ENCODE measurements at places on chromosomes 7 and 10.
A peak's percentile ranks its signal among the peaks of the same experiment; 100 is the strongest.

DNA sequence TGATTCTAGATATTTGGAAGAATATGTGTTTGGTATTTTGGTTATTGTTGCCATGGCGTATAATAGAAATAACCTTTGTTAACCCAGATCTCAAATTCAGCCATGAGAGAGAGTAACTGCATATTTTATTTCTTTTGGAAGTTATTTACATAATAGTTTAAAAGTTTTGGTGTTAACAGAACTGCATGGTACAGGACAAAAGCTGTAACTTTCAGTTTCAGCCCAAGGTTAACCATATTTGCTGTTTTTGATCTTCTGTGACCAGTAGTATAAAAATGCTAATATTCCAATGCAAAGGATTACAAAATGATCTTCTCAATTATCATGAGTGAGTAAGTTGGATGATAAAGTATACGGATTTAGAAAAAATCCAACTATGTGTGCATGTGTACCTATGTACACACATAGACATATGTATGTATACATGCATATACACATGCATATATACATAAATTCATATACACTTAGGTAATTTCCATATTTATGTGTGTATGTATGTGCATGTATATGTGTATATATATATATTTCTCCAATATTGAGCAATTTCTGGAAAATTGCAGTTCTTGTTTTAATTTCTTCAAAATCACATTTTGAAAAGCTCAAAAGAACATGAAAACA, 38.0 kb upstream of the PIP4K2A start:
- DNase-seq: no peak

DNA sequence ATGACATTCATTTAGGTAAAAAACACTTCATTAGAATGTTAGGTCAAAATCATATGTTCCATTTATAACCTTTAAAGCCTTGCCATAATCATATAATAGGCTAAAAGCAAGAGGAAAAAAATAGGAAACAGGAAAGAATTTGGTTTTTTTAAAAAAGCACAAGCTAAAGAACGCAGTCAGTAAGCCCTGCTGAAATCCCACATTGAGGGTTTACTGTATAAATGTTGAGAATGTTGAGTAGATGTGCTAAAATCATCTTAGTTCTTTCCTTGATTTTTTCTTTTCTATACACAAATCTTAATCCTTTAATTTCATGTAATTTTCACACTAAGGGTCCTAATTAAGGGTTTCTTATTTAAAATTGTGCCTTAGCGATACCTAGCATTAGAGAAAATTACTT, 133.0 kb downstream of the TSPAN12 start:
- DNase-seq: no peak

- DNase-seq: no peak
Measured at GRCh38 chr7:24827027-24827426, 69.8 kb upstream of the GSDME start.

GRCh38 chr10:50390302-50390701, 139.0 kb upstream of the ASAH2 start:
- no peak for DNase-seq

GRCh38 chr7:143049362-143049761, 2.8 kb upstream of the OR6V1 start:
- DNase-seq: no peak

- no peak for DNase-seq
Measured at GRCh38 chr7:133165529-133165928, 83.6 kb upstream of the CHCHD3 start.

- DNase-seq: no peak
Measured at GRCh38 chr10:132834891-132835847, 49.2 kb upstream of the NKX6-2 start.

- peak; percentile 62 for DNase-seq
Measured at GRCh38 chr10:119263951-119264617, 56.7 kb downstream of the GRK5 start.

- no peak for DNase-seq
Measured at GRCh38 chr10:62341419-62341818, 32.8 kb upstream of the ZNF365 start.

DNA sequence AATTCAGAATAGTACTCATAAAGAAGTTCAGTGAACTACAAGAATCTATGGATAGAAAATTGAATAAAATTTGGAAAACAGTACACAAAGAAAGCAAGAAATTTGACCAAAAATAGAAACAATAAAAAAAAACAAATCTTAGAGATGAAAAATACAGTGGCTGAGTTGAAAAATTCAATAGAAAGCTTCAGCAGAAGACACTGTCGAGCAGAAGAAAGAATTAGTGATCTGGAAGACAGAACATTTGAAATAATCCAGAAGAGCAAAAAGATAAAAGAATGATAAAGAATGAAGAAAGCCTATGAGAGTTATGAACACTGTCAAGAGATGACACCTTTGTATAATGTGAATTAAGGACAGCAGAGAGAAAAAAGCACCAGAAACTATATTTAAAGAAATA, 480.6 kb downstream of the SDK1 start:
- no peak for DNase-seq

DNA sequence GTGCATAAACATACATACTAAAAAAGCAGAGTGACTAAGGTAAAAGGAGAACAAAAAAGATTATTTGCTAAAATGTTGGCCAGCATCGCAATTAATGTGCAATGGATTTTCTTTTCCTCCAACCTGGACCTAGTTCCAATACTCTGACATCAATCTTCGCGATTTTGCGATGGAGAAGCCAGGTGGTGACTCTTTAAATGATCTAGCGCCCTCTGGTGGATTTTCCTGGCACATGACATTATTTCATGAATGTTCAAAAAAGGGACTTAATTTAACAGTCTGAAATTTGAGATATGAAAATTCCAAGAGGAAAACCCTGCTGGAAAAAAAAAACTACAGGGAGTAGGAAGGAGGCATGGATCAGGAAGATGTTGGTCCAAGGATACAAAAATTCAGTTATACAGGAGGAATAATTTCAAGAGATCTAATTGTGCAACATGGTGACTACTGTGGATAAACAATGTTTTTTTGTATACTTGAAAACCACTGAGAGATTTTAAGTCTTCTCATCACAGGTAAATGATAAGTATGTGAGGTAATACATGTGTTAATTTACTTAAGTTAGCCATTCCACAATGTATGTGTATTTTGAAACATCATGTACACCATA, 4.3 kb upstream of the KCNMA1 start:
- DNase-seq: peak; percentile 84

- no peak for DNase-seq
Measured at GRCh38 chr7:46975493-46975892, 606.4 kb downstream of the TNS3 start.

- no peak for DNase-seq
Measured at GRCh38 chr10:89256340-89256739, 4.8 kb upstream of the LIPA start.

DNA sequence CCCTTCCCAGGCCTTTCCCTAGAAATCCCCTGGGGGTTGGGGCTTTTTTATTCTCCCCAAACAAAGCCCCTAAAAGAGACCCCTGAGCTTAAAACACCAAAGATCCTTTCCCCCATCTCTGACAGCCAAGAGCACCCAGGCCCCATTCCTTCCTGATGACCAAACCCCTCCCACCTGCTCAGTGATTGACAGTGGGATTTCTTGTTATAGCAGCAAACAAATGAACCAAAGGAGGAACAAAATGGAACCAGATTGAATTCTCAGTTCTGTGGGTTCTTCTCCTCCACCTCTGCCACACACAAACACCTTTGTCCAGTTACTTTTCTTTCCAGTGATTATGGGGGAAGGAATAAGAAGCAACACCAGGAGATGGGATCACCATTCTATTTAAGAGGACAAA, 21.5 kb upstream of the CDHR3 start:
- no peak for DNase-seq

- no peak for DNase-seq
Measured at GRCh38 chr7:45078125-45078681, 10.6 kb downstream of the NACAD start.

- DNase-seq: no peak
Measured at GRCh38 chr7:32116436-32116835, 46.2 kb upstream of the PDE1C start.

GRCh38 chr10:21681156-21681555, 147.1 kb downstream of the MLLT10 start:
- DNase-seq: no peak

GRCh38 chr7:41652267-41652666, 50.6 kb downstream of the INHBA start:
- DNase-seq: peak; percentile 25

GRCh38 chr7:91330866-91331265, 66.6 kb downstream of the FZD1 start:
- no peak for DNase-seq

- DNase-seq: no peak
Measured at GRCh38 chr10:106931159-106931852, 233.2 kb downstream of the SORCS1 start.

- DNase-seq: no peak
Measured at GRCh38 chr10:48684792-48685623, at the start of gene WDFY4. TSS of gene WDFY4 (plus strand) at chr10:48684873. CDS start at chr10:48709733, 24,860 bp downstream.

- no peak for DNase-seq
Measured at GRCh38 chr7:4840079-4840501, 21.7 kb downstream of the PAPOLB start.

DNA sequence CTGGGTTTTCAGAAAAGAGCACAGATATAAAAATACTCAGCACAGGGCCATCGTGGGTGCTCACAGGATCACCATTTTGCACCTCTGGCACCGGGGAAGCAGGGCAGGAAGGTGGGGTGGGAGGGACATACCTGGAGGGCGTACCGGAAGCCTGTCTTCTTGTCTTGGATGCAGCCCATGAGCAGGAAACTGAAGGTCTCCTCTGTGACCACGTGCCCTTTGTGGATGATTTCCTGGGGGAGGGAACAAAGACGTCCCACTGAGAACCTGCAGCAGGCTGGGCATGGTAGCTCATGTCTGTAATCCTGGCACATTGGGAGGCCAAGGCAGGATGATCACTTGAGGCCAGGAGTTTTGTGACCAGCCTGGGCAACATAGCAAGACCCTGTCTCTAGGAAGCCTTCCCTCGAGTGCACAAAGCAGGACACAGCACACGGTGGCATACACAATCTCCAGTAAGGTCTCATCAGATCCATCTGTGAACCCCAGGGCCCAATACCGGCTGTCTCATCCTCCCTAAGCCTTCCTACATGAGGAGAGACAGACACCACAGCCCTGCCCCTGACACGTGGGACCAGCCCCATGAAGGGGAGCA, 9.5 kb downstream of the PTCD1 start:
- no peak for DNase-seq

GRCh38 chr10:131354380-131354779, 42.9 kb upstream of the TCERG1L start:
- DNase-seq: no peak

DNA sequence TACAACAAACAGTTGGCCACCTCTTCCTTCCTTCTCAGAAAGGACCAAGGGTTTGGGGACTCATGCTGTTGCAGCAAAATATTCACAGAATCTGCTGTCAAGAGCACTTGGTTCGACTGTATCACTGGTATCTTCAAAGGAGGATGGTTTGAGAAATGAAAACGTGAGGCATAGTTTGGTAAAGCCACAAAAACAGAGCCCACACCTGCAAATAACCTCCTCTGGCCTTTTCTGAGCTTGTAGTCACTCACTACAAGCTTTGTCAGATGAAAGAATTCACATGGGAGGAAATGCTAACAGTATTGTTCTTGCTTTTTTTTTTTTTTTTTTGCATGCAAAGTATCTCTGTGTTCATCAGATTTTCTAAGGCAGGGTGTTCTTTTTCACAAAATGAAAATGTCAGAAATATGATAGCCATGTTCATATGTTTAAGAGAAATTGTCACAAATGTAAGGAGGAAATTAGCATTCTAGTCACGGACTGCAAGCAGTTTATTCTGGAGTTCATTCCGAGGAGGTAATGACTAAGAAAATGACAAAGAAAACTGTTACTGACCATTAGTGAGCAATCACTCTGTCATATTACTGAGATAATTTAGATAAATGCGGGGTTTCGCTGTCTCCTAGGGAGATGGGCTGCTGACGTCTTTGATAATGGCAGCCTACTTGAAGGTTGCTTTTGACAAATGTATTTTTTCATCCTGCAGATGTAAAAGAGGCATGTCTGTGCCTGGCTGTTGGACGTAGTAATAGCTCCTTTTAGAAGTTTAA, 117.8 kb upstream of the MYO3A start:
- DNase-seq: no peak

GRCh38 chr7:28200598-28200997, 20.0 kb upstream of the JAZF1 start:
- DNase-seq: no peak

DNA sequence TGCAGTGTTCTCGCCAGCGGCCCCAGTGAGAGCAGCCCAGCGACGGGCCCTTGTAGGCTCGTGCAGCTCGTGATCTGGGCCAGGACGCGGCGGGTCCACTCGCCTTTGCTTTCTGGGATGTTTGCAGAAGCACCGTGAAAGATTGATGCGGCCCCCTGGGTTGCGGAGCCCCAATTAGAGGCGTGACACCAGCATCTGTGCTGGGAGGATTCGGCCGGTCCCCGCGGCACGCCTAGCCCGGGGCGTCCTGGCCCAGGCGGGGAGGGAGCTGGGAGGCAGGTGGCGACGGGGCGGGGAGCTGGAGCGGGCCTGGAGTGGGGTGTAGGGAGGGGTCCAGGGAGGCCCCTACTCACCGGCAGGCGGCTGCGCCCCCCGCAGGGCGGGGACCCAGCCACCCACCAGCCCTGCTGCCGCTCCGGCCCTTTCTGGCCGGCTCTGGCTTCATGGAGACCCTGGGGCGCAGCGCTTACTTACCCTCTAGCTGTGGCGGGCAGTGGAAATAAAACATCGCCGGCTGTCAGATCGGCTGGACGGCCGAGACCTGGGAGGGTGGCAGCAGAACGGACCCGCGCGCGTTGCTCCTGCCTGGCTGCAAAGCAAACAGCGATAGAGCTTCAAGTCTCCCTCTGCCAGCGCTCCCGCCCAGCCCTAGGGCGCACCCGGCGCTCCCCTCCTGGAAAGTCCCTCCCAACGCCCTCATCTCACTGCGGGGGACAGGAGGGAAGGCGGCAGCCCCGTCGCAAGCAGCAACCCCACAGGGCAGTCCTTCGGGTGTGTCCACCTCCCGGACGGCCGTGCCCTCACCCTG, 752 bp downstream of the DRGX start:
- no peak for DNase-seq

DNA sequence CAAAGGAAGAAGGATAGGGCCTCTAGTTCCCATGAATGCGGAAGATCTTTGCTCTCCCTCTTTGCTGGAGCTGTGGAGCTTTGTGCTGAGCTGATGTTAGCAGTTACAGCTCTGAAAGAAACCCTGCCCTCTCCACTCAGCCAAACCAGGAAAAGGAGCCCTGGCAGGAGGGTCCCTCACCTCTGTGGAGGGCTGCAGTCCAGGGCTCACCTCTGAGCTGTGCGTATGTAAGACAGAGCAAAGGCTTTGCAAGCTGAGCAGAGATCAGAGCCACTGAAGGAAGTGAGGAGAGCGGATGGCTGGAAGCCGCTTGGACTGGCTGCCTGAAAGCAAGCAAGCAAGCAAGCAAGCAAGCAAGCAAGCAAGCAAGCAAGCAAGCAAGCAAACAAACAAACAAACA, 84.7 kb downstream of the RAMP3 start:
- no peak for DNase-seq

- no peak for DNase-seq
Measured at GRCh38 chr10:102744374-102745051, 765 bp downstream of the WBP1L start.

Measured in fibroblast of villous mesenchyme (primary cell).